Stimulated activated CD4-positive, alpha-beta T cell treated with anti-CD3 and anti-CD28 coated beads, Interleukin-12 subunit alpha, Interleukin-12 subunit beta, amount 100 ng/mL, for 24 hours (primary cell): ENCODE measurements at places on chromosomes 5 and 9.

DNA sequence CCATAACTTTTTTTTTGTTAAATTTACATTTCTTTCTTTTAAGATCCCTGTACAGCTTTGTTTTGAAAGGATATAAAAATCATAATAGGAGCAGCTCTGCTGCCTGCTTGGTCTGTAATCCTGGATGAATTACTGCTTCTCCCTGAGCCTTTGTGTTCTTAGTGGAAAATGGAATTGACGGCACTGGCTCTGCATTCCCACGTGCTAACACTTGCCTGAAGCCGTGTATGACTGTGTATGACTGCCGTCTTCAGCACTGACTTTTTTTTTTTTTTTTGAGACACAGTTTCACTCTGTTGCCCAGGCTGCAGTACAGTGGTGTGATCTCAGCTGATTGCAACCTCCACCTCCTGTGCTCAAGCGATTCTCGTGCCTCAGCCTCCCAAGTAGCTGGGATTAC, 4.8 kb downstream of the THG1L start:
- DNase-seq = no peak

DNA sequence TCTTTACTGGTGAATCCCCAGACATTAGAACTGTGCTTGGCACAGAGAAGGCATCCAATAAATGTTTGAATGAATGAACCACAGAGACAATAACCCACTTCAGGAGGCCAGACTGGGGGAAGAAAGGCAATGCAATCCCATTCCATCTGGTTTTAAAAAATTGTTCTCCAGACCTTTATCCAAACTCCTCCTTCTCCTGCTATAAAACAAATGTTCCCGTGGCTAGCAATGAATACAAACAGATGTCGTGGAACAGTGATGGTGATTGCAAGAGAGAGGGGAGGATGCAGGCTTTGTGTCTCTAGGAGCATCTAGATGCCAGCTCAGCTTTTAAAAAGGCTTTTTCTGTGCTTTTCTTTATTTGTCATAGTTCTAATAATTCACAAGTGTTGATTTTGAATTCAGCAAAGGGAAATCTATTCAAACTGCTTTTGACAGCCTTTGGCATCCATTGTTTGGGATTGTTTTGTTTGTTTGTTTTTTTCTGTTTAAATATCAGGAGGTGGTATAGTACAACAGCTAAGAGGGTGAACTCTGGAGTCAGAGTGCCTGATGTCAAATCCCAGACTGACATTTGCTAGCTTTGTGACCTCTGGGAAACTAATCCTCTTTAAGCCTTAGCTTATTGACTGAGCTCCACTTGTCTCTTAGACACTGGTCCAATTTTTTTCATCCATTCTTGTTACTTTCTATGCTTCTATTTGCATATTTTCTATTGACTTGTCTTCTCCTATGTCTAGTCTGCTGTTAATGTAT, 59.1 kb downstream of the TNFSF15 start:
- DNase-seq = no peak

- no peak for DNase-seq
Observed at GRCh38 chr9:26169708-26170107, 491.5 kb upstream of the TUSC1 start.

- DNase-seq = no peak
Observed at GRCh38 chr5:23977997-23978396, 470.6 kb downstream of the PRDM9 start.

DNA sequence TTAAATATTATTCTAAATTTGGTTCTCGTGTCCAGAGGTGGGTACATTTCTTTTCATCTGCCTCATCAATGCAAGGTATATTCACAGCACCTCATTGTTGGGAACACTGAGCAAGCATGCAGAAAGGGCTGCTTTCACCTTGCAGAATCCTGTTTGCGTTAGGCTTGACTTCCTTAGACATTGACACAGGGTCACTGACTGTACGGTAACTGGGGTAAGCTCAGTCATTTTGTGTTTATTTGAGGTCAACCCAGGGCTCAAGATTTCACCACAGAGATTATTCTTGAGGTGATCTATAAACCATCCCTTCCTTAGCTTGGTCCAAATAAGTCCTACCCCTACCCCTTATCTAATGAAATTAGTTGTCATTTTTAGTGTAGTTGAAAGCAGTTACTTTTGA, 1.7 kb upstream of the PTPDC1 start:
- DNase-seq = no peak

GRCh38 chr5:150338546-150338945, 19.0 kb upstream of the TCOF1 start:
- DNase-seq = no peak

GRCh38 chr5:109550077-109550476, 139.7 kb upstream of the MAN2A1 start:
- DNase-seq = no peak

DNA sequence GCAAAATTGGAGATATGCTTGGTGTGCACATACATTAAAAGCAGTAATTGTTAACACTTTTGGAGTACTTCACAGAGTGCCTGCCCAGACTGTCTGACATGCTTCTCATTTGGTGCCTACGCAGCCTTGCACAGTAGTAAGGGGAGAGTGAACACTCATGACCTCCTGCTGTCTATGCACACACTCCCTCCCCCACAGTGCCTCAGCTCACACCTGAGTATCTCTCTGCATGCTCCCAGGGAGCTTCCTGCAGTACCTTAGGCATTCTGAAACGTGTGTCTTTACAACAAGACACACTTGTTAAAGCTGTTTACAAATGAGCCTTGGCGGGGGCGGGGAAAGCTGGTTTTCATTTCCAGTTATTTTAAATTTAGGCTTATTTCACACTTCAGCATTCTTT, 18.0 kb downstream of the MAP3K1 start:
- DNase-seq = no peak

DNA sequence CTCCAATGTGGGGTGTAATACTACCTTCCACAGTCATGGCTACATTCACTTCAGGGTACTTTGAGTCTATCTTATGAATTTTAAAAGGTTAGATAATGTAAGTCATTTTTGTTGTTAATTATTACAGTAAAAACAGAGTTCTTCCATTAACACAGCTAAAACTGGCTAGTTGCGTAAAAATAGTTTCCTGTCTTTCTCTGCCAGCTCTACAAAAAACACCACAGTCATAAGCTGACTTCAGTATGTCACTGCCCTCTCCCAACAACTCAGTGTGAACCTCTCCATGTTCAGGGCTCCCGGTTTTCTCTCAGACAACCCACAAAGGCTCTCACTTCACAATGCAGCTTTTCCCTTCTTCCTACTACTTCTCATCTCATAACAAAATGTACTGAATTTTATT, 84.8 kb upstream of the ITGA1 start:
- DNase-seq = no peak

DNA sequence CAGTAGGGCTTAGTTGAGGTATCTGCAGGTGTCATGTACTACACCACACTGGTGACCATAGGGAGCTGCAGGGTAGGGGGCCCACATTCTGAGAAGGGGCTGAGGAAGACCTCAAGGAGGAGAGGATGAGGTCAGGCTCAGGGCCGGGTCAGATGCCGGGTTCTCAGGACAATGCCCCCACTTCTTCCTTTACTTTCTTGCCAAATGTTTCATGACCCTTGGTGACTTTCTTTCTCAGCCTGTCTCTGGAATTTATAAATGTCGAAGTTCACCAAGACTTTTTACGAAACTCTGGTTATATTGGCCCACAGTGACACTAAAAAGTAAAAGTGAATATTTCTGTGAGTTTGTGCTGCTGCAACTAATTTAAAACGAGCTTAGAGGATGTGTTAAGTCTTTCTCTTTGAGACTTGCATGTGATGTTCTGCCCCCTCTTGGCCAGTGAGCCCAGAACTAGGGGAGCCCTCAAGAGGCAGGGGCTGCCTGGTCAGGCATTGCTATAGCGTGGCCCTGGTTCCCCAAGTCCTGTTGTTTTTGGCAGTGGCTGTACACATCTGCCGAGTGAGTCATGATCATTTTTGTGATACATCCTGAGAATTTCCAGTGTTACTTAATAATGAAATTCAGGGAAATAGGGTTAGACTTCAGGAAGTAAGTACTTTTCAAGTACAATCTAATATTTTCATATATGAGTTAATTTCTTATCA, 11.2 kb downstream of the ACO1 start:
- no peak for DNase-seq

- DNase-seq = no peak
Observed at GRCh38 chr5:150780187-150780692, 1.7 kb downstream of the SMIM3 start.

- no peak for DNase-seq
Observed at GRCh38 chr5:886036-886435, 6.6 kb downstream of the BRD9 start.

- DNase-seq = no peak
Observed at GRCh38 chr9:133273098-133273497, 1.9 kb downstream of the ABO start.

DNA sequence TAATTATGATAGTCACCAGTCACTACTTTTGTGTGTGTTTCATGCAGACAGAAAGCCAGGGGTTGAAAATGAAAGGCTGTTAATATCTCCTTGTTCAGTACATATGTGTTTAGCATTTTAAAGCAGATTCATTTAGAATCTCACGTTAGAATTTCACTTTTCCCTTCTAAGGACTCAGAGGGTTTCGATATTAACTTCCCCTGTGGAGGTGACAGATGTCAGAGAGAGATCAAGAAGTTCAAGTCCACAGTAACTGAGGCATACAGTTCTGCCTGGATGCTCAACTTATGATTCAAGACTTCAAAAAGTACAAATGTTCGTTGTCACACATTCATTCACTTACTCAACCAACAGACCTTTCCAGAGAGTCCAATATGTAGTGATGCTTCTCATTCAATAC, 251.1 kb downstream of the EBF1 start:
- no peak for DNase-seq

GRCh38 chr5:126888175-126888574, 111.2 kb downstream of the LMNB1 start:
- no peak for DNase-seq

DNA sequence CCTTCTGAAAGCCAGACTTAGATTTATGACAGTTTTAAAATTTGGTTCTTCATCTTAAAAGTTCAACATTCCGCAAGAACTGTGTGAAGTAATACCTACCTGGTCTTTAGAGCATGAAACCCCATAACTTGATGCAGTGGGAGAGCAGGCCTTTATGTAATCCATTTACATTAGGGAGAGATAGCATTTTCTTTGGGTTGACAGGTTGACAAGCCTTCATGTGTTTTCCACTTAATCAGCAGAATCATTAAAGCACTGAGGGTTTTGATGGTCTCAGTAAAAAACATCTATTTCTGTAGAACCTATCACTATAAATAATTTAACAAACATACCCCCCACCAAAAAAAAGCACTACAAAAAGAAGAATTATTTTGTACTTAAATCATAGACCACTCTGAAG, 121.6 kb upstream of the KIF2A start:
- DNase-seq = no peak

- DNase-seq = no peak
Observed at GRCh38 chr5:95963650-95964410, 2.2 kb upstream of the ELL2 start.

DNA sequence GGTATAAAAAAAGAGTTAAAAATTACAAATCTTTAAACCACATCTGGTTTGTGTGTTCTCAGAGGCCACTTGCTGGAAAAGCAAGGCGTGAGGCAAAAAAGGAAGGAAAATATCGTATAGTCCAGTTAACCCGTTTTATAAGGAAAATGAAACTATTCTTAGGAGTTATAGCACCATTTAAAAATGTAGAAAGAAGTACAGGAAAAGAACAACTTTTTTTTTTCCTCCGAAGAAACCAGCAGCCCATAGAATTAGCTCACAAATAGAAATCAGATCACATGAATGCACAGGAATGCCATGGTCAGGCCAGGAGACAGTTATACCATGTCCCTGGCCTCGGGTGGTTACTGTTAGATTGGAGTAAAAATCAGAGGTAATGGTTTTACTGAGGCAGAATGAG, 241.6 kb downstream of the FBXL7 start:
- no peak for DNase-seq

DNA sequence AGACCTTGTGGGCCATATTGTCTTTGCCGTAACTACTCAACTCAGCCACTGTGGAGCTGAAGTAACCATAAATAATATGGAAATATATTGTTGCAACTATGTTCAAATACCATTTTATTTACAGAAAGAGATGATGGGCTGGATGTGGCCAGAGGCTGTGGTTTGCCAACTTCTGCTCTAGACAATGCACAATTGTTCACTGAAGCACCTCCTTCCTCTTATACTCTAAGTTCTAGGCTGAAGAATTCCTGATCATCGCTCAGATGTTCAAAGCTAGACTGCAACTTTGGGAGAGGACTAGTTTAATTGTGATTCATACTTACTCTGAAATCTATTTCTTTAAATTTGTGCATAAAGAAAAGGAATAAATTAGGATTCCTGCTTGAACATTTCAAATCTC, 245.0 kb downstream of the TAF11L14 start:
- DNase-seq = no peak

DNA sequence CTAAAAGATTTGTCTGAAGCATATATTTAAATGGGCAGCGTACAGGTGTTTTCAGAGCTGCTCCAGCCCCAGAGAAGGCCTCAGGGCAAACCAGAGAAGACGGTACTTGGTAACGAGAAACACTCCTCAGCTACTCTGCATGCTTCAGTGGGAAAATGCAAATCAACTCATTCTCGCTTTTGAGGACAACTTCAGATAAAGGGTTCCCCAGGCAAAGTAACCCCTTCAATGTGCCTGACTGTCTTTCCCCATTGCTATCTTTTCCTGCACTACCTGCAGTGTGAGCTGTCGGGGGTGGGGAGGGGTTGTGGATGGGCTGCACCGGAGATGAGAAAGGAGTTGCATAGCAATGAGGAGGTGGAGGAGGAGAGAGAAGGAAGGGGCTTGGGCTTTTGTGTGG, 339.7 kb upstream of the CLINT1 start:
- no peak for DNase-seq
